ENCODE measurements at places on chromosomes 3 and 15.

GRCh38 chr3:9388142-9388541 is 9.3 kb upstream of the SETD5 start:
- no peak for DNase-seq

DNA sequence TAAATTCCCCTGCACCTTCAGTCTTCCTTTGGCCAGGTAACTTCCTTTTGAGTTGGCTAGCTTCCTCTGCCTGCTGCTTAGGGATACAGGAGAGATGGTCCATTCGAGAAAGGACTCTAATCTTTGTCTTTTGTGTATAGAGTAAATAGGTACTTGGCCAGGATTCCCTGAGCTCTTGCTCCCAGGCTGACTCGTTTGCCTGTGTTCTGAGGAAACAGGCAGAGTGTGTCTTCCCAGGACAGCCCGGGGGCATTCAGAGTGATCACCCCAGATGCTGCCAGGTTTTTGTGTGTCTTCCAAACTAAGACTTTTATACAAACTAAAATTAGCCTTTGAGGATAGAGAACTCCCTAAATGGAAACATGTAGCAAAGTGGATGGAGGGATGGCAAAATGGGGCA is 39.5 kb downstream of the TMEM108 start:
- DNase-seq: no peak

DNA sequence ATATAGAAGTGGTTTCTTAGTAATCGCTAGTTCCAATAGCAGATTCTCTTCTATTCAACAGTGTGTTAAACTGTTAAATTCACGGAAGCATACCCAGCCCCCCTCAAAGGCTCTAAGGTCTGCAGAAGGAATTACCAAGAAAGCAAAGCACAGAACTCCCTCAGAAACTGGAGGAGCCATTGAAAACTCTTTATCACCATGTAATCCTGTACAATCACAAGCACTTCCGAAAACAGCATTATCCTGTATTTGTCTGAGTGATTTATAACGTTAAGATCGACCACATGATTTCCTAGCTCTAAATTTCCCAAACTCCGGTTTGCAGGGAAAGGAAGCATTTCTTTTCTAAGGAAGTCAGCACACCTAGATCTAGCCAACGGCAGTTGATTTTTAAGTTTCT is 20.0 kb downstream of the MYO1E start:
- no peak for DNase-seq

- no peak for DNase-seq
Observed at GRCh38 chr15:98745650-98746374, 97.5 kb downstream of the IGF1R start.

DNA sequence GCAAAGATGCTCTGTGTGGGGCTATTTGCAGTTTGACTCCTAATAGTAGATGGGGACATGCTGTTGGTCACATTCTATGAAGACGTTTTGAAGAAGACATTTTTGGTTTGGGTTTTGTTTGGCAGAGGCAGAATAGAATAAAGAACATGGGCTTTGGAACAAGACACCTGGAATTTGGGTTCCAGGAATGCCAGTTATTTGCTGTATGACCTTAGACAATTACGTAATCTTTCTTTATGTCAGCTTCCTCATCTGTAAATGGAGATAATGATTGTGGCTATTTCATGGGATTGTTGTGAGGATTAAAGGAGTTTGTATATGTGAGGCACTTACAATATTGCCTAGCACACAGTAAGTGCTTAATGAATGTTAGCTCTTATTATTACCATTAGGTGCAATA is 91.6 kb downstream of the MESD start:
- DNase-seq: no peak

GRCh38 chr3:47907784-47908183 is 104.8 kb downstream of the DHX30 start:
- DNase-seq: no peak

- DNase-seq: no peak
Observed at GRCh38 chr3:118811236-118811732, 223.4 kb downstream of the IGSF11 start.

GRCh38 chr3:30707825-30708224 is 101.4 kb downstream of the TGFBR2 start:
- DNase-seq: no peak

GRCh38 chr15:74400915-74401757 is 32.6 kb downstream of the SEMA7A start:
- DNase-seq: no peak

GRCh38 chr3:61875046-61875844 is 313.9 kb downstream of the PTPRG start:
- DNase-seq: no peak

- DNase-seq: no peak
Observed at GRCh38 chr3:63126530-63126929, 151.6 kb upstream of the SYNPR start.

DNA sequence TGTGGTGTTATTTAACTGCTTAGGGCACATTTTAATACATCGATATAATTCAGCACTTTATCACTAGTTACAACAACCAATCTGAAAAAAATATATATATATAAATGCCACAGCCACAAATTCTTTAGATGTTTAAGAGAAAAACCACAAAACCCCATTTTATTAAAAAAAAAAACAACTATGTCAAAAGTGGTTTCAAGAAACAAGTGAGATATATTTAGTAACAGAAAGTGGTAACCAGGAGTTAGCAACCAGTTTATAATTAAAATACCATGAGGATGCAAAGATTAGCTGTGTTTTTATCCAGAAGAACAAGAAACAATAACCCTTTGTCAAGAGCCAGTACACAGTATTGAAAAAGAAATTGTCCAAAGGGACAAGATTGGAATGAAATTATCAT is 14.8 kb upstream of the DIPK2A start:
- DNase-seq: no peak

DNA sequence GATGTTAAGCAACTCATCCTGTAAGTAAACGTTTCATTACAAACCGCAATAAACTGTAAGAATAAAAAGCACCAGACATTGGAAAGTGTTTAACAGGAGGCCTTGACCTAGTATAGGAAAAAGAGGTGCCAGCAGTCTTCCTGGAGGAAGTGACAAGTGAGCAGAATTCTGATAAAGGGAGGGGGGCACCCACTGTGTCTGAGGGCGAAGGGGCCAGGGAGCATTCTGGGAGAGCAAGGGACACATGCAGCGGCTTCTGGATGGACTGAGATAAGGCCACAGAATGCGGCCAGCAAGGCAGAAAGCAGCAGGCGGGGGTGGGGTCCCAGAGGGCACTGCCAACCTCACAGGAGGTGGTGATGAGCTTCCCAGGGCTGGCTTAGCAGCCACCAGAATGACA is 80.2 kb downstream of the MTHFS start:
- DNase-seq: no peak

DNA sequence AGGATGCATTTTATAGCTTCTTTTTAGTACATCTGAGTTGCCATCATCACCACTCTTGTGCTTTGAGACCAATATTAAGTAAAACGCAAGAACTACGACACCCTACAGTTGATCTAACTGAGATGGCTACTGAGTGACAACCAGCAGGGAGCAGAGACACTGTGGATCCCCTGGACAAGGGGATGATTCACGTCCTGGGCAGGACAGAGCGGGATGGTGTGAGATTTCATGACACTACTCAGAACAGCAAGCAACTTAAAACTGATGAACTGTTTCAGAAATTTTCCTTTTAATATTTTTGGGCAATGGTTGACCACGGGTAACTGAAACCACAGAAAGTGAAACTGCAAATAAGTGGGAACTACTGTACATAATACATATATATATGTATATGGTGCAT is 299.2 kb downstream of the ADAMTS17 start:
- no peak for DNase-seq

- no peak for DNase-seq
Observed at GRCh38 chr3:182384221-182384620, 409.1 kb upstream of the ATP11B start.

DNA sequence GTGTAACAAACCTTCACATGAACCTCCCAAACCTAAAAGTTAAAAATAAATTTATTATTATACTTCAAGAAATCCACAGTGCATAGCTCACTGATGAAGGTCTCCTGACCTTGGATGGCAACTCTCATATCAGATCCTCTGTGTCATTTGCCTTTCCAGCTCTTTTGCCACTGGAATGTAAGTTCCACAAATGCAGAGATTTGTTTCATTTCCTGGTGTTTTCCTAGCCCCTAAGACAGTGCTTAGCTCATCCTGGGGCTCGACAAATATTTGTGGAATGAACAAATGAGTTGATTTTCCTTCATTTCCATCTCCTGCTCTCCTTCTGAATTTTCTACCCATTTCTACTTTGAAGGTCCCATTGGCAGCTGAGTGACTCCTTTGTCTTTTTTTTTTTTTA is 56.0 kb downstream of the FRMD4B start:
- no peak for DNase-seq

DNA sequence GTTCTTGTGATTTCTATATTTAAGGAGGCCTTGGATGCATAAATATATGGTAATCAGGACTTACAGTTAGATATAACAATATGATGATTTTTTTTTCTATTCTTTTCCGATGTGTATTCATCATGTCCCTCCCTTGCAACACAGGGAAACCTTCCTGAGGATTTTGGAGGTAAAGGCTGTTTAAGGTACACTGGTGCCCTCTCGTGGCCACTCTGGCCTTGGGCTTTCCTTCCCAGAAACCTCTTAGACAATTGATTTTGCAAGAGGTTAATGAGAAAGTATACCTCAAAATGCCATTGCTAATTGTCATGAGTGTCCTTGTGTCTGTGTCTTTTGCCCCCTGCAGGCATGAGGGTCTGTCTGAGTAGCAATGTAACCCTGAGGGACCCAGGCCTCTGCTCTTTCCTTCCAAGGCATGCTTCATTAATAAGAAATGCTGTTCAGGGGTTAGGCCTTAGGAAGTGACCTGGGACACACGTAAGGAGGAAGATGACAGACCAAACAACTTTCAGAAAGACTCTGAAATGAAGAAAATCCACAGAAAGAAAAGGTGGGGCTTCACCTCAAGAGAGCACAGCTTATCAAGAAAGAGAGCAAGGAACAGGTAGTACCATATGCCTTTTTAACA is 70.3 kb upstream of the PPP2R3A start:
- DNase-seq: no peak

DNA sequence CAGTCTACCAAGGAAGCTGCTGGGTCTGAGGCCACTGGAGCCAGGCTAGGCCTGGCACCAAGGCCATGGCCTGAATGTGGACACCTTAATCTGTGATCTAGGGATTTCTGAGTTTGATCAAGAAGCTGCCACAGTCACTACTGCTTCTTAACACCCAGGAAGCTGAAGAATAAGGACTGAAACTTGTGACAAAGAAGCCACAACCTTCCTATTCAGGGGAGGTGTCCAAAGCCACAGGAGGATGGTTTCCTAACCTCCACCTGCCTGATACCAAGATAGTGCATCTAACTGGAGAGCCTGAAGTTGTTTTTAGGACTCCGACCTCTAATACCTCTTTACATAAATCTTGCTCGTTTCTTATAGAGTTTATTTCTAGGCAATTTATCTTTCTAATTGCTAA is 5.5 kb upstream of the ANO10 start:
- no peak for DNase-seq

GRCh38 chr3:192917404-192918274 is at the start of gene MB21D2:
Gene MB21D2, minus strand, starts transcription at chr3:192917856. Its CDS starts 16 bp downstream, at chr3:192917840.
- DNase-seq: peak; percentile 29

DNA sequence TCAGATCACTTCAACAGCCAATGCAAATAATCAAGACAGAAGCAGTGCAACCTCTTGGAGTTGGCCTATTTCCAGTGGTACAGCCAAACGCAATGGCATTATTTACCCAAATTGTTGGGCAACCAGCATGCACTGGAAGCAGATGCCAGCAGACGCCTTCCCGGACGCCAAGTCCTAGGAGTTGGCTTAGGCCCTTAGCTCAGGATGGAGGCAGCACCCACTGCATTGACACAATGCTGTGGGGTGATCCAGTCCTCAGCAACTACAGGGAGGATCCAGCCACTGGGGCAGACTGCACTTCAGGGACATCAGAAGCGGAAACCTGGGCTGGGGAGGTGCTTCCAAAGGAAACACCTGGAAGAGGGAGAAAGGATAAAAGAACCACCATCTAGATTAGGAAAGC is 290.4 kb downstream of the FAM43A start:
- DNase-seq: no peak

DNA sequence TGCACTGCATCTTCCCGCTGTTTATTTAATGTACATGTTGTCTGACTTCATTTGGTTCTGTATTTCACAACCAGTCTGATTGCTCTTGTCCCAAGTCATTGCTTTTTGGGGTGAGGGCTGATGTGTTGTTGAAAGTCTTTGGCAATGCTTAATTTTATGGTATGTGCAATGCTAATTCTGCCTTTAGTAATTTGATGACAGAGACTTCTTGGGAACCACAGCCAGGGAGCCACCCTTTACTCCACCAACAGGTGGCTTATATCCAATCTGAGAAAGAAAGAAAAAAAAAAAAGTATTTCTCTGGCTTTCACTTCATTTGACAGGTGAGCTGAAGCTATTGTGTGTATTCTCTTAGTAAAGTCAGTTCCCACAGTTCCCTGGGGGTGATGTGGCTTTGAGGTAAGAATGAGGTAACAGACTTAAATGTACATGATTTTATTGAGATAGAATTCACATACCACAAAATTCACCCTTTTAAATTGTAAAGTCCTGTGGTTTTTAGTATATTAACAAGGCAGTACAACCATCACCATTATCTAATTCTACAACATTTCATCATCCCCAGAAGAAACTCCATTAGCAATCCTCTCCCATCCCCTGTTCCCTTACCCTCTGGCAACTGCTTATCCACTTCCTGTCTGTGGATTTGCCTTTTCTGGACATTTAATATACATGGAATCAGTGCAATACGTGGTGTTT is 97.3 kb downstream of the SLCO3A1 start:
- DNase-seq: no peak

All from stimulated activated CD8-positive, alpha-beta memory T cell treated with anti-CD3 and anti-CD28 coated beads, Interleukin-7, amount 100 ng/mL, for 4 hours (primary cell).